ENCODE measurements at places on chromosomes 1 and 21. TPM values are rescaled to one million over a fixed set of nuclear protein-coding genes. Genes with fewer than 3 reads are reported as not detected.

The IFNGR2 gene
- 9.8 TPM for total RNA-seq

The COL6A2 gene
- total RNA-seq: 25.0 TPM

The GJB3 gene
- total RNA-seq: not detected

GRCh38 chr1:153203130-153203529 is at the start of gene LELP1:
Gene LELP1 (plus strand): TSS chr1:153203430. CDS start chr1:153204708, 1,278 bp downstream.
- H3K36me3 ChIP-seq: no peaks in the 10 kb centered on the region
- no peak within 1 kb of the TSS for H3K27ac ChIP-seq
- DNase-seq: no peak
- H3K4me3 ChIP-seq: no peak within 1 kb of the TSS
- no peaks in the 10 kb centered on the region for H3K4me1 ChIP-seq

GRCh38 chr1:96222701-96223100 is 498.9 kb upstream of the PTBP2 start:
- no peaks in the 10 kb centered on the region for H3K27me3 ChIP-seq
- no peaks in the 10 kb centered on the region for H3K36me3 ChIP-seq
- H3K4me1 ChIP-seq: no peaks in the 10 kb centered on the region
- H3K4me3 ChIP-seq: no peak overlapping the region

DNA sequence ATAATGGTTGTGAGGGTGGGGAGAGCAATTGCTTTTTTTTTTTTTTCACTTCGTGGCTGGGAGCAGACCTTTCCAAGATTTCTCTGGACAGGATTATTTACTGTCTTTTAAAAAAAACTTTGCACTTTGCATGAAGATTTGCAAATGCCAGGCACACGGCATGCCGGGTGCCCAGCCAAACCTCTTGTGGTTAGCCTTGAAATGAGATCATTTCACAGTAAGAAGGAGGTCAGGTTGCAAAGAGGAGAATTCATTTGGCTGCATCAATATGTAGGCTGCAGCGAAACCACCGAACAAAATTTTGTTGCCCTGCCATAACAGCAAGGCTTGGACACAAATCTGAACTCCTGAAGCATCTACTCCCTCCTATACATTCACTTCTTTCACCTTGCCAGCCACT is 36.5 kb upstream of the KCND3 start:
- DNase-seq: no peak
- no peaks in the 10 kb centered on the region for H3K4me1 ChIP-seq
- no peak overlapping the region for H3K27ac ChIP-seq
- peaks cover 6% of the 10 kb centered on the region for H3K27me3 ChIP-seq
- no peaks in the 10 kb centered on the region for H3K36me3 ChIP-seq
- no peak overlapping the region for H3K4me3 ChIP-seq

- H3K4me1 ChIP-seq: peaks cover 24% of the 10 kb centered on the region
- no peaks in the 10 kb centered on the region for H3K36me3 ChIP-seq
- no peak for DNase-seq
- no peak overlapping the region for H3K27ac ChIP-seq
- H3K27me3 ChIP-seq: peaks cover 2% of the 10 kb centered on the region
- no peak overlapping the region for H3K4me3 ChIP-seq
Observed at GRCh38 chr1:26130695-26131094, 19.1 kb downstream of the PDIK1L start.

Measured in activated CD8-positive, alpha-beta T cell treated with anti-CD3 and anti-CD28 coated beads for 36 hours (primary cell).